ENCODE measurements at places on chromosomes 7 and 10.

GRCh38 chr10:32629910-32630309 is 184.0 kb downstream of the CCDC7 start:
- no peak for DNase-seq

DNA sequence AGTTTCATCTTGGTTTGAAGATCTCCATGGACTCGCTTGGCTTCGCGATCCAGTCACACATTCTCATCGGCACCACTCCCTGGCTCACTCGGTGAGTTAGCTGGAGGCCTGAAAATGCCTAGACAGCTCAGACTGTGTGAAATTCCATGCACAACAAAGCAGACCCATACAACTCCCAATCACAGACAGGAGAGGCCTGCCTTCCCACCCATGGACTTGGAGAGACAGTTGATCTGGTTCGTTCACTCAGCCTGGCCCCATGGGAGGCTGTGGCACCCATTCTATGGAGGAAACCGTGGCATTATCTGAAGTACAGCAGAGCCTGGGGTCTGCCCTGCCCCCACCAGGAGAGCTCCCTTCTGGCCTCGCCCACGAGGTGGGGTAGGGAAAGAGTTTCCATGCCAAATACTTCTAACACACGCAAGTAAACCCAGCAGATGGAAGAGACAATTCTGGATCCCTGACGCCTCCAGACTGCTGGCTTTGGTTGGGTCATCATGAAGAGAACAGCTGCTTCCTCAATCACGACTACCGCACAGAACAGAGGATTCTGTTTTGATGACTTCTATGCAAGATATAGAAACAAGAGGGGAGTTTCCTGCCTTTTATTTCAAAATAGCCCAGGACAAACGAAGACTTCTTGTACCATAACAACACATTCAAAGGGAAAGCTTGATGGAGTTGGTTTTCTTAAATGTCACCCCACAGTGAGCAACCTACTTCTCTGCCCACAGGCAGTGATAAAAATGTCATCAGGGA is 15.9 kb downstream of the FAM53B start:
- DNase-seq, result no peak

DNA sequence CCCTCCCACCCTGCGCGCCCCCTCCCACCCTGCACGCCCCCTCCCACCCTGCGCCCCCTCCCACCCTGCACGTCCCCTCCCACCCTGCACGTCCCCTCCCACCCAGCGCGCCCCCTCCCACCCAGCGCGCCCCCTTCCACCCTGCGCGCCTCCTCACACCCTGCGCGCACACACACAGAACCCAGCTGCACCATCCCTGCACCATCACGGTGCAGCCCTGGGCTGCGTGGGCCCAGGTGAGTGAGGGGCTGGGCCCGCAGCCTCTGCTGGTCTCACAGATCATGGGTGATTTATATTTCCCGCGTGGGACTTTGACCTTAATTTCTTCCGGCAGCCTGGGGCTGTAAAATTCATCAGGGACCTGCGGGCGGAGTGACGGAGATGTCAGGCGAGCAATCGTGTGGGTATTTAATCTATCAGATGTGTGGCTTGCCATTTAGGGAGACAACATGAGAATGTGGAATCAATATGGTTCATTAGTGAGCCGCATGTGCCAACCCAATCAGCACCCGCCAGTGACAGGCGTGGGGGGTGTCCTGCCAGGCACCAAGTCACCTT is 57.7 kb downstream of the C10orf105 start:
- DNase-seq, result no peak

DNA sequence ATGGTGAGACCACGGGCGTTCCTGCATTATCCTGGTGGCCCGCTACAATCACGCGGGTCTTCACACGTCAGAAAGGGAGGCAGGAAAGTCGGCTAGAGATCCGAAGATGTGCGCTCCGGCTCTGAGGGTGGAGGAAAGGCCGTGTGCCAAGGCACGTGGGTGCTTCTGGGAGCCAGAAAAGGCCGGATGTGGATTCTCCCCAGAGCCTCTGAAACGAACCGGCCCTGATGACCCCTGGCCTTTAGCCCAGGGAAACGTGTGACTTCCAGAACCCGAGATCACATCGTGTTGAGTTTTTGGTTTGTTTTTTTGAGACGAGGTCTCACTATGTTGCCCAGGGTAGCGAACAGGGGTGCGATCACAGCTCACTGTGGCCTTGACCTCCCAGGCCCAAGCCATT is 244.2 kb downstream of the ELFN1 start:
- no peak for DNase-seq

DNA sequence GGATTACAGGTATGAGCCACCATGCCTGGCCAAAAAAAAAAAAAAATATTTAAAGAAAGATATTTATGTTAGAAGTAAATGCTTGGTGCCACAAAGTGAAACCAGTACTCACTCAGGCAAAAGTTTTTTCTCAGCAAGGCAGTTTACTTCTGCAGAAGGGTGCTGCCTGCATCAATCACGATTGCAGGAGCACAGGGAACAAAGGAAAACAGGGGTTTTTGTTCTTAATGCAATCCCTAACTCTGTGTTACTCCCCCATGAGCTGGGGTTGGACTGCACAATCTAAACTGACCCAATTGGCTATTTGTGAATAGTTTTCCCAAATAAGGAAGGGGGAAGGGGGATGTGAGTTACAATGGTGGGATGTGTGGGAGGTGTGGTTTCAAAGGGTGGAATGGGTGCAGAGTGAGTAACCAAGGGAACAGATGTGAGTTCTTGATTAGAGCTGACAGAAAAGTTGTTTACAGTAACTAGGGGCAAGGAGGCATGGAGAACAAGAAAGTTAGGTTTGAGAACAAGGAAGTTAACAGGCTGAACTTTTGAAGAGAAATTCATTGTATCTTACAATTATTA is 255.4 kb downstream of the TYW1 start:
- no peak for DNase-seq

DNA sequence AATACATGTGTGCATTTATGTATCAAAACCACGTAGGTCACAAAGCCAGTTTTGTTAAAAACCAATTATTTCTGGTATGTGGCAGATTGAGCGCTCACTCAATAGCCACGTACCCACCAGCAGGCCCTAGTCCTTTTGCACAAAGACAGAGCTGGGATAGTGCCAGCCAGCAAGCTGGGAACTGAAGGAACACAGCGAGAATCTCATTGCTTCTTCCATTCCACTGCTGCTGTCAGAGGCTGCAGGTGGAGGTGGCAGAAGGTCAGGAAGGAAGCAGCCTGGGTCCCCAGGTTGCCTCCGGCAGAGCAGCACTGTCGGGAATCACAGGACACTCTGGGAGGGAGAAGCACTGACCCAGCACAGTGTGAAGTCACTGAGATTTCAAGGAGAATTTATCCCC is 385.5 kb upstream of the PFKP start:
- no peak for DNase-seq

- DNase-seq, result no peak
These were observed 232.0 kb upstream of the NRP1 start for GRCh38 chr10:33566426-33566825.

- DNase-seq, result no peak
These were observed 74.3 kb upstream of the ASAH2 start for GRCh38 chr10:50325449-50326171.
